DMS79 (cell line): ENCODE measurements at places on chromosomes 7 and 10.

DNA sequence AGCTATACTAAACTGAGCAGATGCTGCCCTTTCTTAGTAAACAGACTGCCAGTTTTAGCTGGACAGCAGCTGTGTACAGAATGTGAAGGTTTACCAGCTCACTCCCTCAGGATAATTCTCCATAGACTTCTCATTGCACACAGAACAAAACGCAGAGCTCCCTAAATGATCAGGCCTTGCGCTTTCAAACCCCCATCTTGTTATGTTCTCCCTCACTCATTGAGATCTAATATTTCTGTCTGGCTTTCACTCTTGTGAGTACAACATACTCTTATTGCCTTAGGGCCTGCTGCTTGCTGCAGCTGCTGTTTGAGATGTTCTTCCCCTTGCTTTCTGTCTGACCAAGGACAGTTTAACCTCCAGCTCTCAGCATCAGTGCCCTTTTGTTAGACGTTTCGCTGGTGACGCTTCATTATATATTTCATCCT lies 17.3 kb downstream of the VWDE start:
- DNase-seq = no peak

GRCh38 chr7:37671876-37672275 lies 11.7 kb upstream of the GPR141 start:
- no peak for DNase-seq

- DNase-seq = no peak
These were observed 46.4 kb upstream of the HABP2 start for GRCh38 chr10:113506476-113506875.

GRCh38 chr7:116173051-116174028 lies 37.0 kb upstream of the TES start:
- peak; percentile 11 for DNase-seq

GRCh38 chr7:99042957-99043356 lies 101.0 kb downstream of the SMURF1 start:
- no peak for DNase-seq

GRCh38 chr7:112282476-112283188 lies 76.1 kb downstream of the ZNF277 start:
- DNase-seq = no peak

GRCh38 chr10:113397047-113397446 lies 155.8 kb upstream of the HABP2 start:
- no peak for DNase-seq

- DNase-seq = no peak
These were observed 695.1 kb upstream of the GALNT17 start for GRCh38 chr7:70436790-70437350.

- no peak for DNase-seq
These were observed 35.1 kb downstream of the BET1 start for GRCh38 chr7:93968911-93969620.

DNA sequence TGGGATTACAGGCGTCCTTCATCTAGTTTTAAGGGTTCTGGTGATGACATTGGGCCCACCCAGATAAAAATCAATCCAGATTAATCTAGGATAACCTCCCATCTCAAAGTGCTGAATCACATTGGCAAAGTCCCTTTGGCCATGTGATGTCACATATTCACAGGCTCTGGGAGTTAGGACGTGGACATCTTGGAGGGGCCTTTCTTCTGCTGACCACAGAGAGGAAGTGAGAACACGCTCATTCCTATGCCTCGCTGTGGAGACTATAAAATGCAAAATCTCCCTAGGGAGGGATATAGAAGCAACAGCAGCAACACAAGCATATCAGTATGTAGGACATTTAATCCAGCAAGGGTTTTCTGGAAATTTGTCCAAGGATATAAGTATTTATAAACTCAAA lies 266.0 kb upstream of the PITRM1 start:
- no peak for DNase-seq
